Occipital lobe (tissue), 3 donors: ENCODE measurements at places on chromosomes 4 and X. TPM values are rescaled to one million over a fixed set of nuclear protein-coding genes. Genes with fewer than 3 reads are reported as not detected.

Gene SMR3B
- not detected for total RNA-seq

Gene GLUD2
- 1.1 TPM for total RNA-seq

Gene IQSEC2
- total RNA-seq, result 8.6 TPM

Gene SPARCL1
- 54.9 TPM for total RNA-seq

Gene CFAP99
- total RNA-seq, result not detected

Gene DNAAF6
- not detected for total RNA-seq

Gene GPR119
- total RNA-seq, result not detected

Gene THAP6
- total RNA-seq, result 18.6 TPM

Gene TRIM61
- 2.5 TPM for total RNA-seq

Gene TNMD
- total RNA-seq, result not detected

Gene USP17L25
- total RNA-seq, result not detected

Gene MMRN1
- 2.5 TPM for total RNA-seq

Gene CDX4
- total RNA-seq, result not detected

Gene FANCB
- total RNA-seq, result 14.2 TPM

Gene POLN
- 7.8 TPM for total RNA-seq

Gene RBM46
- 0.31 TPM for total RNA-seq

Gene CABS1
- total RNA-seq, result not detected

Gene CCSER1
- total RNA-seq, result 246 TPM

Gene PAGE4
- total RNA-seq, result not detected

Gene SPINK2
- not detected for total RNA-seq

Gene S100G
- not detected for total RNA-seq
